ENCODE measurements at places on chromosomes 3 and 15. TPM values are rescaled to one million over a fixed set of nuclear protein-coding genes. Genes with fewer than 3 reads are reported as not detected.

- DNase-seq = no peak
Measured at GRCh38 chr3:107796791-107797190, 274.0 kb downstream of the BBX start.

GRCh38 chr3:77186728-77187127, 146.8 kb downstream of the ROBO2 start:
- DNase-seq = no peak

- DNase-seq = peak; percentile 57
Measured at GRCh38 chr3:36943601-36944000, 1.3 kb downstream of the TRANK1 start.

- DNase-seq = peak; percentile 18
Measured at GRCh38 chr3:112519424-112520001, 20.2 kb upstream of the BTLA start.

The STX19 gene
- total RNA-seq = not detected

The TAMM41 gene
- 9.0 TPM for total RNA-seq

The CCDC13 gene
- 0.48 TPM for total RNA-seq

All from H7 (cell line).